ENCODE measurements at places on chromosomes 12 and 14.
A peak's percentile ranks its signal among the peaks of the same experiment; 100 is the strongest.

- DNase-seq = no peak
Measured at GRCh38 chr14:33847066-33847465, 103.8 kb downstream of the EGLN3 start.

DNA sequence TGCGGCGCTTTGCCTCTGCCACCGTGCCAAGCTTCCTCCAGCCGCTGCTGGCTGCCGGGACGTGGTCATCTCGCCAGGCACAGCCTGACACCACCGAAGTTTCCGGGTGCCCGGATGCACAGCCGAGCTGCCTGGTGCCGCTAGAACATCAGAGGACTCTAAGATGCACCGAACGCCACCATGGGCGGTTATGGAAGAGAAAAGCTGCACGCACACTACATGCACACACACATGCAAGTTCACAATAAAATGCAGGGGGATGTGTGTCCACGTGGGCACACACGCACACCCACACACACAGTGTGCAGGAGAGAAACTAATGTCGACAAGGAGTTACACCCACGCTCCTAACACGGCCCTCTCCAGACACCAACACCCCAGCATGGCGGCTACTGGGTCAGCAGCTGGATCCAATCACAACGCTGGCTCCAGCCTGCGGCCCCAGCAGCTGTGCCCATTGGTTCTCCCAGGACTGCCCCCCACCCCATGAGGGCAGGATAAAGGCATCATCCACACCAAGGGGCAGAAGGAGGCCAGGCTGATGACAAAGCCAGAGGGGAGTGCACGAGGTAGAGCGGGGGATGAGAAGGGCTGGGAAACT is 82.7 kb downstream of the BCL11B start:
- DNase-seq = no peak

GRCh38 chr12:93922583-93923006 is 225.8 kb upstream of the PLXNC1 start:
- DNase-seq = no peak

- no peak for DNase-seq
Measured at GRCh38 chr14:23353433-23353780, 720 bp upstream of the SLC22A17 start.

DNA sequence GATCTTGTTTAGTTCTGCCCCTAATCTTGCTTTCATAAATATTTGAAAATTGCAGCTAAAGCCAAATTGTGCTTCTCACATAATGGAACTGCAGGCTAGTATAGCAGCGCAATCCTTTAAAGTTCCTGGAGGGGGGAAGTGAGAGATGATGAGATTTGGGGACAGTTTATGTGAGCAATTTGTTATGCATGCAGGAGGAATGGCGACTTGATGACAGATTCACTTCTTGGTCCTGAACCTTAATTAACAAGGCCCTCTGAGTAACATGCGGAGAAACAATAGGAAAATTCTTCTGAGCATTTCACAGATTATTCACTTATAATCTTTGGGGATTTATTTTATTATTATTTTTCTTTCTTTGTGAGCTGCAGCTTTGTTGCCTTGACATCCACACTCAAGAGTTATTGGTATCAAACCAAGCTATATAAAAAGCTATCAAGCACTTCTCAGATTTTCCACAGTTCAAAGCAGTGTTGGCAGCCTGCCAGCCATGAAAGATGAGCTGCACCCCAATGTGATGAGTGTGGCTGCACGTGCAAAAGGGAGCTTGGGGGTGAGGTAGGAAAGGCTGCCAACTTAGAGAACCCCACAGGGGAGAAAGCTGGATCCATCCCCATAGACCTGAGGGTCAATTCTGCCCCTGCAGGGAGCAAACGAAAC is 1662.2 kb upstream of the FLRT2 start:
- peak; percentile 17 for DNase-seq

DNA sequence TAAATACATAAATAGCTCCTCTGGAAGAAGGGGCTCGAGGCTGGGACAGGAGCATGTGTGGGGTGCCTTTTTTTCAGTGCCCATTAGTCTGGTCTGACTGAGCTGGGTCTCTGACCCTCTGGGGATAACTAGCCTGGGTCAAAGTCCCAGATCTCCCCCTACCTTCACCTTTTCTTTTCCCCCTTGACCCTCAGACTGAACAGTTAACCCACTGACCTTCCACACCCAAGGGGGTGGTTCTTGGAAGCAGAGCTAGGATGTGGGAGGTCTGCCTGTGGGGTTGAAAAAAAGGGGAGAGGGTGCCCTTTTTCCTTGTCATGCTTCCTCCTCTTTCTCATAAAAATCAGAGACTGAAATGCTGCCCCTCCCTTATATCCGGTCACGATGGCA is 925 bp upstream of the GLI1 start:
- no peak for DNase-seq

GRCh38 chr14:84144166-84144565 is 1385.8 kb upstream of the FLRT2 start:
- peak; percentile 80 for DNase-seq

DNA sequence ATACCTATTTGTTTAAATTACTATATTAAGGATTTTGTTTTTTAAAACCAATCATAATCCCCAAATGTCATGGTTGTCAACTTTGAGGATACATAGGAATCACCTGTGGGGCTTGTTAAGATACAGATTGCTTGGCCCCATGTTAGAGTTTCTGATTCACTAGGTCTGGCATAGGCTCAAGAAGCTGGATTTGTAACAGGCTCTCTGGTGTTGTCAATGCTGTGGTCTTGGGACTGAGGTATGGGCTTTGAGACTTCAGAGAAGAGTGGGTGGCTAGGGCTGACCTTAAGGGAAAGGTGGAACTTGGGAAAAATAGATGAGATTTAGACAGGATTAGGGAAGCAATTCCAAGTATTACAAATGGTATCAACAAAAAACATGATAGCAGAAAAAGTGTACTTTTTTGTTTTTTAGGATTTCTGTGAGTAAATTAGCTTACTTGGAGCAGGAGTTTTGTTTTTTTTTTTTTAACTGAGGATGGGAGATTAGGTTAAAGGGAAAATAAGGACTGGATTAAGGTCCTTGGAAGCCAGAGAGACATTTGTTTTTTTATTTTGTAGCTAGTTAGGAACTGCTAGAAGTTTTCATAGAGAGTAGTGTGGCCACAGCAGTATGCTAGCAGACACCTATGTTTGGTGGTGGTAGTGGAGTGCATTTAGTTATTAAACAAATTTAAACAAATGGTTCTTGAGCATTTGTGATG is 88.6 kb downstream of the RAD51B start:
- no peak for DNase-seq

DNA sequence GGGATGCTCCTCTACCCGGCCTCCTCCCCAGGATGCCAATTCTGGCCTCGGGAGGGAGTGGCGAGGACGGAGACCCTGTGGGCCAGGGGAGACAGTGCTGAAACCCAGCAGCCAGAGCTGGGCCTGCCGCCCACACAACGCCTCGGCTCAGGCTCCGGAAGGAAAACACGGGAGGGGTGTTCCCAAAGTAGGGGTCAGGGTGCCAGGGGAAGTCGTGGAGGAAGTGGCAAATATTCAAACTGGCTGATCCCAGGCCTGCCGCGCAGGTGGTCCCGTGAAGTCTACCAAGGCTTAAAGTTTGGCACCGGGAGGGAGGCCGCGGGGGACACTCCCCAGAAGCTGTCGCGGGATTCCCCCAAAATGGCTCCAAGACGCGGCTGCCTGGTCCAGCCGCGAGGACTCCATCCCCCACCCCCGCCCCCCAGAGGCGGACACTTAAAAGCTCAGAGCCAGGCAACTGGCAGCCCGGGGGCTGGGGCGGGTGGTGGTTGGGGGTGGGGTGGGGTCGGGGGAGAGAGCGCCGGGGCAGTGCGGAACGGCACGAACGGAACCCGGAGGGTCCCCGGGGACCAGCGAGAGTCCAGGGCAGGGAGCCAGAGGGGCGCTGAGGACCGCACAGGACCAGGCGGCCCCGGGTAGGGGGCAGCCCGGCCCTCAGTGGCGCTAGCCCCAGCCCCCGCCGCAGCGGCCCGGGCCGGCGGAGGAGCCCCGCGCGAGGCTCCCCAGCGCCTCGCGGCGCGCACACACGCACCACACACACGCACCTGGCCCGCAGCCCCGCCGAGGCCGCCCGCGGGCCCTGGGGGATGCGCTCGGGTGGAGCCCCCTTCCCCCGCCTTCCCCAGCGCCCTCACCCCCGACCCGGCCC is 20.0 kb downstream of the BEGAIN start:
- no peak for DNase-seq

GRCh38 chr14:65164068-65164824 is 61.9 kb upstream of the MAX start:
- DNase-seq = peak; percentile 51

GRCh38 chr12:12240662-12241340 is 26.0 kb downstream of the LRP6 start:
- peak; percentile 24 for DNase-seq

- peak; percentile 93 for DNase-seq
Measured at GRCh38 chr12:58877243-58877743, 43.0 kb downstream of the LRIG3 start.

GRCh38 chr12:103852498-103852997 is 11.5 kb upstream of the NT5DC3 start:
- no peak for DNase-seq

- DNase-seq = peak; percentile 25
Measured at GRCh38 chr14:57889245-57889644, 23.4 kb upstream of the SLC35F4 start.

- DNase-seq = peak; percentile 85
Measured at GRCh38 chr12:49776413-49776812, 35.1 kb downstream of the TMBIM6 start.

GRCh38 chr14:72613231-72613974 is 280.5 kb downstream of the DPF3 start:
- no peak for DNase-seq

DNA sequence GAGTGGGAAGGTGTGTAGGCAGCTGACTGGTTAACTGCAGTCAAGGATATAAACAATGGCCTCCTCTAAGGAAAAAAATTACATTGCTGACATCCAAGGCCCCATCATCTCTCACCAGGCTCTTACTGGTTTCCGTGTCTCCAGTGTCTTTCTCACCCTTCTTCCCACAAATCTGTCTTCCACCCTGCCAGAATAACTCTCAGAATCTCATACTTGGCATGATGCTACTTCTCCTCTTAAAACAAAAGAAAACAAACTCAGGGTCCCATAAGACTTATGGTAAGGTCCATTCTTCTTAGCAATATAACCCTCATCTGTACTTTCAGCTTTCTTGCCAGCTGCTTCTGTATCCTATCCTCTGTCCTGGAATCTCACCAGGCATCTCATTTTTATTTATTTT is 68.9 kb downstream of the SUSD6 start:
- peak; percentile 52 for DNase-seq

DNA sequence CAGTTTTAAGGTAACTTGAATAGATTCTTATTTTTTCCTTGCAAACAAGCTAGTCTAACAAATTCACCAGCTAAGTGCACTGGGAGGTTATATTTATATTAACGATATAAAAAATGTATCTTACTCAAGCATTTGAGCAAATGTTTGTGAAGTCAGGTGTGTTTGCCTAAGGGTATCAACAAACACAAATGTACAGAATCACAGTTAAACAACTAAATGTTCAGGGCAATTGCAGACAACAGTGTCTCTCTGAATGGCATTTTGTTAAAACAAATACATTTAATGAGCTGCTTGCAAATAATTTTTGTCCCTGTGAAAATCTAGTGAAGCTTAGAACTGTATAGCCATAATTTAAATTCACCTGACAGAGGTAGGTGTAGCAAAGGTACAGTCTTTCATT is 28.2 kb upstream of the FLRT2 start:
- DNase-seq = no peak

GRCh38 chr14:32010604-32011125 is 66.4 kb upstream of the ARHGAP5 start:
- DNase-seq = peak; percentile 23

- DNase-seq = peak; percentile 46
Measured at GRCh38 chr12:78248321-78248720, 417.6 kb downstream of the NAV3 start.

GRCh38 chr14:93173943-93174395 is 10.7 kb downstream of the MOAP1 start:
- no peak for DNase-seq

GRCh38 chr12:19886065-19886464 is 446.8 kb downstream of the AEBP2 start:
- no peak for DNase-seq

DNA sequence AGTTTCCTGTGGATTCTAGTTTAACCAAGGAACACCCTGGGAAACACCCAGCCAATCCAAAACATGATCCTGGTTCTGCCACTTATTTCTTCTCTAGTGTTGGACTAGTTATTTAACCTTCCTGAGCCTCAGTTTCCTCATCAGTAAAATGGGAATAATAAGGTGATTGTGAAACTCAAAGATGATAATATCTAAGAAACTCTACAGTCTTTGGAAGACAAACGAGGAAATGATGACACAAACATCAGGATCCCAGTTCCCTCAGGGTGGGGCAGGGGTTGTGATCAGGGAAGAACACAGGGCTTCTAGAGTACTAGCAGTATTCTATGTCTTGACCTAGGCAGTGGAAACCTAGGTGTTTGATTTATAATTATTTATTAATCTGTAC is 18.1 kb upstream of the TMEM106C start:
- DNase-seq = no peak

- peak; percentile 93 for DNase-seq
Measured at GRCh38 chr12:52243856-52244614, 11.0 kb downstream of the KRT7 start.

GRCh38 chr12:99154216-99154982 is 493.2 kb upstream of the GARIN6 start:
- DNase-seq = no peak

DNA sequence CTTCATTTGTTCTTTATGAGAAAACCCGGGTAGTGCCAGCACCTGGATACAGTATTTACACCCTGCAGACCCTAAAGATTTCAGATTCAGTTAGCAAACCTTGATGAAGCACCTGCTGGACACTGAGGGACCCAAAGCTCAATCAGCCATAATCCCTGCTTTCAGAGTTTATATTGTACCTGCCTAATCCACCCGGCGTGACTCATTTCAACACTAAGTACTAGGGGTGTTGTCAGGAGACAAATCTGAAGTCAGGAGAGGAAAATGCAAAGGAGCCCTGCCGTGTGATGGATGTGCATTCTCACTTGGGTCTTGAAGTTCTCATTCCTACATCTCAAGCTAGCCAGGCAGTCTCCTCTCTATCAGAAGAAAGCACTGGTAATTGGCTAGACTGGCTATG is 176.7 kb upstream of the BCL2L14 start:
- DNase-seq = no peak

DNA sequence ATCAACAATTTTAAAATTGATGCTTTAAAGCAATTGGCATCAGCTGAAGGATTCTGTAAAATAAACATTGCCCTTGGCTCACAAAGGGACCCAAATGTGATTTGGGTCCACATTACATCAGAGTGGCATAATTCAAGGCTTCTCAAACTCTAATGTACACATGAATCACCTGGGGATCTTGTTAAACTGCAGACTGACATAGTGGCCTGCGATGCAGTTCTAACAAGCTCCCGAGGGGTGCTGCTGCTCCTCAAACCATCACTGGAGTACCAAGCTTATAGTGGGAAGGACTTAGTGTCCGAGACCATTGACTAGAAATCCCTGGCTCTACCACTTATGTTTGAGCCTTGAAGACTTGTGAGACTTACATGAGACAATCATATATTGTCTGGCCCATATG is 31.8 kb upstream of the DNM1L start:
- DNase-seq = no peak

- DNase-seq = no peak
Measured at GRCh38 chr14:63367742-63368364, 49.1 kb upstream of the GPHB5 start.
